Aortic smooth muscle cell (primary cell): ENCODE measurements at places on chromosomes 3 and 15. TPM values are rescaled to one million over a fixed set of nuclear protein-coding genes. Genes with fewer than 3 reads are reported as not detected.

IL20RB gene
- 0.31 and 0.53 TPM in 2 replicates for total RNA-seq

RPL39L gene
- total RNA-seq, result 33.4 and 55.4 TPM in 2 replicates

SLC24A5 gene
- not detected in 2 replicates for total RNA-seq

SEC22A gene
- total RNA-seq, result 36.2 and 37.7 TPM in 2 replicates

LSAMP gene
- 0.13 and 0.19 TPM in 2 replicates for total RNA-seq

CNTN6 gene
- 0.66 and 5.5 TPM in 2 replicates for total RNA-seq
